ENCODE measurements at places on chromosomes 6 and 20.
A peak's percentile ranks its signal among the peaks of the same experiment; 100 is the strongest.

- no peak for DNase-seq
Measured at GRCh38 chr20:38338849-38339520, 7.3 kb upstream of the LBP start.

GRCh38 chr20:37274851-37275524, 13.4 kb upstream of the GHRH start:
- DNase-seq, result no peak

- no peak for DNase-seq
Measured at GRCh38 chr6:149347067-149347466, 29.6 kb downstream of the TAB2 start.

DNA sequence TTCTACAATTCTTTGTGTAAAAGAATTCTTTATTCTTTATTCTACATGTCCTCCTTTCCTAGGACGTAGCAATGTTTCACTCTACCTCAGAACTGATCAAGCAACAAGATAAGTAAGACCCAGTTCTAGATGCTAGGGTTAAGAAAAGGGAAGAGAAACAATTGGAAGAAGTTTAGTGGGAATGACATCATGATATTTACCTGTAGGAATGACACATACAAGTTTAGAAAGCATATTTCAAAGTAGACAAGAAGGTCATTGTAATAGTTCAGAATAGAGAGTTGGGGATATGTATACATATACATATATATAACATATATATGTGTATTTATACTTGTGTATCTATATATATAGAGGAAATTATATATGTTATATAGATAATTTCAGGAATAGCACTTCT, 43.4 kb upstream of the LRRC1 start:
- DNase-seq, result no peak

- DNase-seq, result no peak
Measured at GRCh38 chr20:56371977-56372376, 13.2 kb downstream of the FAM210B start.

DNA sequence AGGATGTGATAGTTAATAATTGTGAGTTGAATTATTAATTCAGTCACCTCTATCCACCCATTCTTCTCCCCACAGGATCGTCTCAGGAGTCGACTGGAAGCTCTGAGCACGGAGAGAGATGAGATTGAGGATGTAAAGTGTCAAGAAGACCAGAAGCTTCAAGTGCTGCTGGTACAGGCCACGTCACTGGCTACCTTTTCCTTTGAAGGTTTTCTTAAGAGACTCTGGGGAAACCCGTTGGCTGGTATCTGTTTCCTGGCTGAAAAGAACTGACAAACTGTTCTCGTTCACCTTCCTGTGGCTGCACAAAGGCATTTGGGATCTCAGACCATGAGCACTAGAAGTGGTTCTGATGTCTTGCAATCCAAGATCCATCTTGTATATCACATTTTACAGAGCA, 3.8 kb downstream of the TRIM15 start:
- DNase-seq, result no peak

DNA sequence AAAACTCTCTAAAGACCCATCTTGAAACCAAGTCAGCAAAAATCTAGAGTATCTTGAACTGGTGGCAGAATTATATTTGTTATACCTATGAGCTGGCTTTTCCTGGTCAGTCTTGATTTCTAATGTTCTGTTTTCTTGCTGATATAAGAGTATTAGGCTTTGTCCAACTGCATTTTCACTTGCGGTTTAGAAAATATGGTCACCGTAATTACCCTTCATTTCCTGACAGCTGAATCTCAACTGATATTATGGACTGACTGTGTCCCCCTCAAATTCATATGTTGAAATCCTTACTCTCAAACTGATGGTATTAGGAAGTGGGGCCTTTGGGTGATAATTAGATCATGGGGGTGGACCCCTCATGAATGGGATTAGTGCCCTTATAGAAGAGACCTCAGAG, 72.1 kb downstream of the TXLNB start:
- no peak for DNase-seq

DNA sequence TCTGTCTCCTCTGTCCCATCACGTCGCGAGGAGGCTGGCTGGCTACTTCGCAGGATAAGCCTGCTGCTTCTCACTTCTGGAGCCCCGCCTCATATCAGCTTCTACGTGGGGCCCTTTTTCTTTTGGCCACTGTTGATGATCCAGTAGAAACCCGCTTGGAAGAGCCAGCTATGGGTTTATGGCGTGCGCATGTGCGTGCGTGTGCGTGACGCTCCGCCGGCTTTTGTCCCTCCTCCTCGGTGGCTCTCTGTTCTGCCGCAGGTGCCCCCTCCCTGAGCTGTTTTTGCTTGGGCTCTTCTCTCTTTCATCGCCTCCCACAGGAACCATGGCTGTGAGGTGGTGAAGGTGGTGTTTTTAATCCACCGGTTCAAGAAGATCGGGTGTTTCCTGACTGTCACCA, 26.5 kb downstream of the EFCAB8 start:
- DNase-seq, result no peak

- DNase-seq, result peak; percentile 35
Measured at GRCh38 chr6:340991-341827, 48.9 kb downstream of the DUSP22 start.

GRCh38 chr20:4322499-4322898, 307.1 kb upstream of the RNF24 start:
- DNase-seq, result no peak

- DNase-seq, result no peak
Measured at GRCh38 chr6:155949256-155949655, 493.6 kb upstream of the NOX3 start.

DNA sequence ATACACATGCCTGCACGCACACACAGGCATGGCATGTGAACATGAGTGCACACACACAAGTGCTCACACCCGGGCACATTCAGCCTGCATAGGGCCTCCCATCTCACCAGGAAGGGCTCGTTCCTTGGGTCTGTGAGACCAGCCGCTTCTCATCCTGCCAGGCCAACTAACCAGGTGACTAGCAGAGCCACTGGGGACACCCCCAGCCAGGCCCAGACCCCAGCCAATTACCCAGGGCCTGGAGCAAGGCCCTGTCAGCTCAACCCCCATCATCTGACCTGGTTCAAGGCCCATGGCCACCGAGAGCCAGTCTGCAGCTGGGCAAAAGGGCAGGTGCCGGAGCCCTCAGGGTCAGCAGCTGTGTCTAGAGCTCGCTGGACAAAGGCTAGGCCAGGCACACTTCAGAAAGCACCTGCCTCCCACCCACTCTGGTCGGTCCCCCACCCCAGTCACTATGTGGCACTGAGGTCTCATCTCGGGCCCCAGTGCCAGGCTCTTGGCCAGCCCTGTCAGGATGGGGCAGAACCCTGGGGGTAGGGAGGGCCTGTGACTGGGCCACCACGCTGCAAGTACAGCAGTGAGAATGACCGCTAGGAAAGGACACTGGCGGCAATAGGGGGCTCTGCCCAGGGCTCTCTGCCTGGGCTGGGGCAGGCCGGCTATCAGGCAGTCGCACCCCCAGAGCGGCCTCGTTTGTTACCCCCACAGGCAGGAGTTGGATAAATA, 26.8 kb upstream of the MRGBP start:
- no peak for DNase-seq

DNA sequence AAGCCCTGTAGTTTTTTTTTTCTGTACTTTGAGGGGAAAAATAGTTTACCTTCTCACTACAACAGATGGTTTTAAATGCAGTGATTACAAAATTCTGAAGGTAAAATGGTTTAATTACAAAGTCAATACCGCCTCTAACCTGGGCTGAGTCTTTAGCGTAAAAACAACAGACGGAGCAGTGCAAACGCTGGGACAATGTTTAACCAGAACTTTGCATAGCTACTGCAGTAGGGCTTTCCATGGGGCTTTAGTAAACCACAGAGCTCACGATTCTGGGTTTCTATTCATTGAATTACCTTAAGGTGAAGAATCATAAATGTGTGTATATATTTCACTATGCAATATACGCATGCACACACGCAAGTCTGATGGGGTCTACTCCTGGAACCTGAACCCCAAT, 77.9 kb downstream of the RFX6 start:
- no peak for DNase-seq

DNA sequence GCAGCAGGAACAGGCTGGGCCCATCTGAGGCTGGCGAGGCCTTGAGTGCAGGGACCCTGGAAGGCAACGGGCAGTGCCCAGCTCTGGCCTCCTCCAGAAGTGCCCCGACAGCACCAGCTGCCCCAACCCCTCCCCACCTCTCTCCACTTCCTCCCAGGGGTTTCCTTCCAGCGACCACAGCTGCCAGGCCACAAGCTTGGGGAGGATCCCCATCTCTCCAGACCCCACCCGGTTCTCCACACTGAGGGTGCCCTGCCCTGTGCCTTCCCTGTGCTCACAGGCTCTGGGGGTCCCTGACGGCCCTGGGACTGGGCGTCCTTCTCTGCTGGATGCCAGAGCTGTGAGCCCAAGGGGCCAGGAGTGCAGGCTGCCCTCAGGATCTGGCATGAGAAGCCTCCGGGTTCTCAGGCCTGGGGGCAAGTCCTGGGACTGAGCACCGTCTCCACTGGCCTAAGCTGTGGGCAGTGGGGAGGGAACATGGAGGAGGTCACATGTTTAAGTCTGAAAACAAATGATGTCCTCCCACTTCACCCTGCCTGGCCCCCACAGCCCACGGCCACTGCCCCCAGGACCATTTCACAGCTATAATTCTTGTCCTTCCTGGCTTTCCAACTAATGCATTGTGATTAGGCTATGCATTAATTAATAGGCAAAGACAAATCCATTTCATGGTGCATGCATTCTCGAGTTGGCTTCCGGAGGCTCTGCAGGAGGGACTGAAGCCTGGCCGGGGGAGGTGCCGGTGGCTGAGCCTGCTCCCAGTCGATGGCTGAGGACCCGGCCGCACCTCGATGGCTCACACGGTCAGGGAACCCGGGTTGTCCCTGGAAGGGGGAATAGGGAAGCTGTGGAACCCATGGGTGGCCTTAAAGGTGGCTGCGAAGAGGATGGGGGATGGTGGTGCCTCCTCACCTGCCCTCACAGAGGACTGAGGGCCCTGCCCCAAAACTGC, 24.4 kb downstream of the BHLHE23 start:
- no peak for DNase-seq

DNA sequence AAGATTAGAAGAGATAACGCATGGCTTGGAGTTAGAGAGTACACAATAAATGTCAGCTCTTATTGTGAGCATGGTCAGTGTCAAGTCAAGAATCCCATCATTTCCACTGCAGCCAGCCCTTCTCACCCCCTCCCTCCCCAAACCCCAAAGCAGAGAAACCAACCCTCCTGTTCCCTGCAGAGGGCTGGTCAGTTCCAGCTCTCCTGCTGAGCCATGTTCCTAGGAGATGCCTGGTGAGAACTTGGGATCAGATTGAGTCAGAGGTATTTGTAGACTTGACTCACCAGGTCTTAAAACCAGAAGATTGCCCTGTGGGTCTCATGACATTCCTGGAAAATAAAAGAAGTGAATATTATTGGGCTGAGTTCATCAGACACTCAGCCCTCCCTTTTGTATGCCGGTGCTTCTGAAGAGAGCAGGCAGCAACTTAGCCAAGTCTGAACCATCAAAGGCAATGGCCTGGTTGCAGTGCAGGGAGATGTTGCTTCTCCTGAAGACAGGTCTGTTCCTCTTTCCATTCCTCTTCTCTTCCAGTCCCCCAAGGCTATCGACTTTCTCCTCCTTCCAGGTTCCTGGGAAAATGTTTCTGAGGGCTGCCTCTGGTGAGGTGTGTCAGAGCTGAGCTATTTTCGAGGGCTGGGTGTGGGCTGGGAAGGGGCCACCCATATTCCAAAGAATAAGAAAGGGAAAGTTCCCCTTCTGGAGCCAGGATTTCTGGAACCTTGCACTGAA, 278.2 kb upstream of the SUPT3H start:
- DNase-seq, result no peak

GRCh38 chr20:62287759-62288534, 14.8 kb upstream of the ADRM1 start:
- no peak for DNase-seq

DNA sequence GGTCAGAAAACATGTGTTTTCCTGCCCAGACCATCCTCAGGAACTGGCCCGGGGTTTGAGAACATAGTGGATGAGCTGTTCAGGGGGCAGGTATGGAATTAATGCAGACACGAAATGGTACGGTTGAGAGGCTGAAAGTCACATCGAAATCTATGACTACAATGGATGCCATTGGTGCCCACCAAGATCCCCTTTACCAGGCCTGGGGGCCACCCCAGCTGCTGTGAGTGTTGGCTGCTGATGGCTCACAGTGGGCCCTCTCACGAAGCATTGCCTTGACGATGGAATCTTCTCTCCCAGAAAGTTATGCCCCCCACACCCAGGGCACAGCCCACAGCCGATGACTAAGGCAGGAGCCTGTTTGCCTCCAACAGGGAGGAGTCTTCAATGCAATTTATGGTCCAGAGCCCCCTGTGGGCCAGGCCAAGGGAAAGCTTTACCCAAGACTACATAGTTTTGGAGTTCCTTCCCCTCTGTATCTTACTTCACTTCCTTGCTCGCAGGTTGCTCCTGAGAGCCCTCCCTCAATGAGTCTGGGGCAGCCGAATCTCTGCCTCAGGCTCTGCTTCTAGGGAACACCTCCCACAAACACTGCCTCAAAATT, 92.6 kb downstream of the BFSP1 start:
- no peak for DNase-seq

DNA sequence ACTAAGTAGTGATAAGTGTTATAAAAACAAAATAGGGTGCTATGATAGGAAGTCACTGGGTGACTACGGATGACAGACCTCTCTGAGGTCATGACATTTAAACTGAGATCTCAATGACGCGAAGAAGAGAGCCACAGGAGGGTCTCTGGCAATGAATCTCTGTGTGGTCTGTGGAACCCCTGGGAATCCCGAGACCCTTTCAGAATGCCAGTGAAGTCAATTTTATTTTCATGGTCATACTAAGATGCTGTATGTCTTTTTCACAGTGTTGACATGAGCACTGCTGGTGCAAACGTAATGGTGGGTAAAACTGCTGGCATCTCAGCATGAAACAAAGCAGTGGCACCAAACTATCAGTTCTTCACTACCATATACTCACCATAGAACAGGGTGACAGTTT, 155.0 kb downstream of the GJA10 start:
- no peak for DNase-seq

- DNase-seq, result peak; percentile 16
Measured at GRCh38 chr6:91476000-91476399, 889.1 kb upstream of the MAP3K7 start.

GRCh38 chr6:72894091-72894490, 272.2 kb downstream of the KCNQ5 start:
- DNase-seq, result no peak

- no peak for DNase-seq
Measured at GRCh38 chr20:63138855-63139341, 77.0 kb downstream of the YTHDF1 start.

DNA sequence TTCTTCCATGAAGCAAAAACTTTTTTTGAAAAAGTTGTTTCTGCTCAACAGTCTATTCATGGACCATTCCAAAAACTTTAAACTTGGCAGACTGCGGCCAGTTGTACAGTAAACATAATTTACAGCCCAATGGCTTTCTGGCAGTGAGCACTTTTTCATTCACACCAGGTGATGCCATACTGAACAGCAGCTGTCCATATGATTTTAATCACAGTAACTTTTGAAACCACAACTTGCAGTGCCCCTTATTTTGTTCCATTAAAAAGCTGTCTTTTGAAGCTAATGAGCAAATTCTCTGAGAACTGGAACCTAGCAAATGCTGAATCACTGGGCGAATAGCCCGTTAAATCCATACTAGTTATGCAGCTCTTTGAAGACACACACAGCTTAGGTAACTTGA, 576.6 kb downstream of the PTPRT start:
- no peak for DNase-seq

- DNase-seq, result peak; percentile 20
Measured at GRCh38 chr6:16277101-16277981, 39.0 kb downstream of the GMPR start.
